ENCODE measurements at places on chromosomes 13 and 19. TPM values are rescaled to one million over a fixed set of nuclear protein-coding genes. Genes with fewer than 3 reads are reported as not detected.

DNA sequence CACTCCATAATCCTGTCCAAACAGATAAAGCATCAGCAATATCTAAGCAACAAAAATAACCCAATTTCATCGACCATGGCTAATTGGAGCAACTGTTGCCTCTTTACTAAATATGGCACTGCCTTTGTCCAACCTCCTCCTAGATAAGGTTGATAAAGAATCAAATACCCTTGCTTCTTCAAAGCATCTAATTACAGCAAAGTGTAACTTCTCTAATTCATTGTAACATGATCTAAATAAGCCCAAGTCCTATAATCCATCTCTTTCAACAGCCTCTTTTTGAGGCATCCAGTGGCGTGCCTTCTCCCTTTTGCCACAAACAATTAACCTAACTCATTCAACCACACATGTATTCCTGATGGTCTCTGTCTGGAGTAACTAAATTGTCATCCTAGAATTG is 81.7 kb upstream of the KLHL1 start:
- DNase-seq = no peak

- DNase-seq = no peak
Observed at GRCh38 chr13:19836472-19836871, 27.0 kb downstream of the ZMYM5 start.

DNA sequence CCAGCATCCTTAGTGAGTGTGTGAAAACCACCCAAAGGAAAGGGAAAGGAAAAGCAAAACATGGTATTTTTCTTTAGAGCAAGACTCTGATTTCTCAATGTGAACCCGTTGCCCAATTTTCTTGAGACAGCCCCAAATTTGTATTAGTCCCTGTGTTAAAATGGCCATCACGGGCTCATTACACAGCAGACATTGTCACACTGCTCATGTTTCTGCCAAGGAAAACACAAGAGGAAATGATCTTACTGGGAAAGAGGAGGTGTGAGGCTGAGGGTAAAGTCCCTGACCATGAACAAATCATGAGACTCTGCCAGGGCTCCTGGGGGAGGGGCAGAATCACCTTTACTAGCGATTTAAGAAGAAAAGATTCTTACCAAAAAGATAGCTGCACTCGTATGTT is 54.4 kb downstream of the FAM124A start:
- DNase-seq = no peak

- DNase-seq = no peak
Observed at GRCh38 chr19:52258426-52258825, 11.0 kb upstream of the ZNF766 start.

DNA sequence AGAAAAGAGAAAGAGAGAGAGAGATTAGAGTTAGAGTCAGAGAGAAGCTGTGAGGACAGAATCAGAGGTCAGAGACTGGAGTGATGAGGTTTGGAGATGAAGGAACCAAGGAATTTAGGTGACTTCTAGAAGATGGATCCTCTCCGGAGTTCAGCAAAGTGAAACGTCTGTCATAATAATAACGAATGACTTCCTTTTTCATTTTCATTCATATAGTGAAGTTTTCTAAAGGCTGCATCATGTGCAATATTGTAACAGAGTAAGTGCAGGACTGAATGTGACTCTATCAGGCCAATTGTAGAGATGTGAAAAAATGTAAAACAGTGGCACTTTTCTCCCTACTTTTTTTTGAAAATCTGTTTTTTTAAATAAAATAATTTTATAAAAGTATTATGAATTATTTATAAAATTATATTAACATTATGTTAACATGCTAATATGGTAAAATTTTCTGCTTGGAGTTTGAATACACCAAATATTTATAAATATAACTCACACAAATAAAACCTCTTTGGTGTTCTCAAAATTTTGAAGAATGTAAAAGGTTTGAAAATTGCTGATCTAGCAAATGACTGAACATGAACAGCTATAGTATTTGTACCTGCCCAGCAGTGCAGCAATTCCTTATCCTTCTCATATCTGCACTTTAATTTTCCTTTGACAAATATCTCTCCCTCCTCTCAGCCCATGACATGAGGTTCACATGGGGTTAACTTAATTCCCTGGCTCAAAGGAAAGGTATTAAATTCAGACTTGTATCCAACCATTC is 4.2 kb upstream of the TNFSF11 start:
- no peak for DNase-seq

- no peak for DNase-seq
Observed at GRCh38 chr19:17411801-17412200, 6.4 kb upstream of the BST2 start.

DNA sequence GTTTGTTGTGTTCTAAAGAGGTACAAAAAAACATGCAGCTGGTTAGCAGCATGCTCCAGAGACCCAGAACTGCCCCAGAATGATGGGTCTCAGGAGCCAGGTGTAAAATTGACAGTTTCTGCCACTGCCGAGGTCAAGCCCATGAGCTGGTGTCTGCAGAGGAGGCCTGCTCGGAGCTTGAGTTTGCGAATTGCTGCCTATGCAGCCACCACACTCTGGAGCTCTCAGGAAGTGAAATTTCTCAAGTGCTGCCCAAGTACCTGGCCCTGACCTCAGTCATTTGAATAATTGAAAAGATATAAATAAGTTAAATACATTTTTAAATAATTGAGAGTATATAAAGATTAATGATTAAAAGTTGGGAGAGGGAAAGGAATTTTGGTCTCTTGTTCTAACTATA is 66.4 kb downstream of the ZAR1L start:
- no peak for DNase-seq

GRCh38 chr13:49829715-49830114 is 37.2 kb upstream of the KPNA3 start:
- no peak for DNase-seq

DNA sequence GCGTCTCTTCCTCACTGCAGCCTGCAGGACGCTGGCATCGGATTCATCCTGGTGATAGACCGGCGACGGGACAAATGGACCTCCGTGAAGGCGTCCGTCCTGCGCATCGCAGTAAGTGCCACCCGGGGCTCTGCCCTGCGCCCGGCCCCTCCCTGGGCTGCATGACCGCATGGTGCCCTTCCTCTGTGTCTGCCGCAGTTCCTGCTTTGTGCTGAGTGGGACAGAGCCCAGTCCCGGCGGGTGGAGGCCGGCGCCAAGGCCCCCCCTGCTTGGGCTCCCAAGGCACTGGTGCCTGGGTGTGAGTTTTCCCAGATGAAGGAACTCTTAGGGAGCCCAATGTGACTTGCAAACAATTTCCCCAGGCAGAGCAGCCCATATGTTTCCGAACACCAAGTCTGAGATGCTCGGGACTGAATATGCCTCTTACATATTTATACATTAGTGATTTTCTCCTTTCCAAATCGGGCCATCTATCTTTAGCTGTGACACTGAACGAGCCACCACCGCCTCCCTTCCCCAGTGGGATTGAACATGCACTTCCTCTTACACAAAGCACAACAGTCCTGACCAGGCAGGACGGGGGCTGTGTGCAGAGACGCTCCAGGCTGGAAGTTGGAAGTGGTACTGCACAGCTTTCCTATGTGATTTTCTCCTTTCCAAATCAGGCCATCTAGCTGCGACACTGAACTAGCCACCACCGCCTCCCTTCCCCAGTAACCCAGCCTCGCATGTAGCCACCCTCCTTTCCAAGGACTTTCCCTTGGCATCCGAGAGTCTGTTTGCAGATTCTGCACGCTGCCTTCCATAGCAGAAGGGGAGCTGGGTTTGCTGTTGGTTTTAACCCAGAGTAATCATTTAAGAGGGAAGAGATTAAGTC is 60.1 kb upstream of the F7 start:
- no peak for DNase-seq

GRCh38 chr13:26299168-26299750 is 45.3 kb downstream of the CDK8 start:
- DNase-seq = no peak

- no peak for DNase-seq
Observed at GRCh38 chr13:51045451-51045850, 65.6 kb downstream of the C13orf42 start.

- no peak for DNase-seq
Observed at GRCh38 chr13:66543780-66544179, 686.4 kb downstream of the PCDH9 start.

DNA sequence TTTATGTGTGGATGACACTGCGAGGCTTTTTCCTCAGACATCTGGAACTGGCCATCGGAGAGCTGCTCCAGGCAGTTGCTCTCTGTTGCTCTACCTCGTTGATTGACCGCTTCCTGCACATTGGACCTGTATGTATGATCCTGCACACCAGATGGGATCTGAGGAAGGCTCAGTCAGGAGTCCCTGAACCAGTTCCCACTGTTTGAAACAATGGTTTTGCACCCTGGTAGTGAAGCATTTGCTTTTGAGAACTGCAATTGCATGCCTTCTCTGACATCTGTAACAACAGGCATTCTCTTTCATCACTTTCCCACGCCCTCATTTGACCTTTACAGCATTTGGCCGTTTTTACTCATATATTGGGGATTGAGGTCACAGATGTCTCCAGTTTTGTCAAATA is 61.1 kb upstream of the NPAS1 start:
- DNase-seq = no peak

GRCh38 chr13:36981156-36981743 is 17.9 kb downstream of the ALG5 start:
- peak; percentile 42 for DNase-seq

DNA sequence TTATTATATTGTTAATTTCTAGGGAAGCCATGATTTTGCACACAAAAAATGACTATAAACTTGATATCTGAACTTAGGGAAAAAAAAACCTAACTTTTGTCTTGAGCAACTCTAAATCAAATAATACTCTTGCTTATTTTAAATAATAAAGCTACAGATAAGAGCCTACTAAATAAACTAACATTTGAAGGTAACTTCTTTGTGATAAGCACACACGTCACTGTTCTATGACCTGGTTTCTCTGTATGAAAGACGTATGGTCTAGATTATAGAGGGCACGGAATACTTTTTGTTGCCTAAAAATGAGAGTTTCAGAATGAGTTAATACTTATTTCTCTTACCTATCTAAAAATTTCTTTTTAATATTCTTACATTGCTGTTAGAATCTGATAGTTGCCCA is 603.2 kb downstream of the DCT start:
- DNase-seq = no peak

DNA sequence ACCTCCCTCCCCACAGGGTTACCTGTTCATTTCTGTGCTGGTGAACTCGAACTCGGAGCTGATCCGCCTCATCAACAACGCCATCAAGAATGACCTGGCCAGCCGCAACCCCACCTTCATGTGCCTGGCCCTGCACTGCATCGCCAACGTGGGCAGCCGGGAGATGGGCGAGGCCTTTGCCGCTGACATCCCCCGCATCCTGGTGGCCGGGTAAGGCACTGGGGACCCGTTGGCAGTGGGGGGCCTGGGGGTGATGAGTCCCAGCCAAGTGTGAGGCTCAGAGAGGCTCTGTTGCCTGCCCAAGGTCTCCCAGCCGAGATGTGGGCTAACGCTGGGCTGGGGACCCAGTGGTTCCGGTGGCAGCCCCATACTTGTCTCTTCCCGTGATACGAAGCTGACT is 15.7 kb downstream of the AP2A1 start:
- DNase-seq = no peak

DNA sequence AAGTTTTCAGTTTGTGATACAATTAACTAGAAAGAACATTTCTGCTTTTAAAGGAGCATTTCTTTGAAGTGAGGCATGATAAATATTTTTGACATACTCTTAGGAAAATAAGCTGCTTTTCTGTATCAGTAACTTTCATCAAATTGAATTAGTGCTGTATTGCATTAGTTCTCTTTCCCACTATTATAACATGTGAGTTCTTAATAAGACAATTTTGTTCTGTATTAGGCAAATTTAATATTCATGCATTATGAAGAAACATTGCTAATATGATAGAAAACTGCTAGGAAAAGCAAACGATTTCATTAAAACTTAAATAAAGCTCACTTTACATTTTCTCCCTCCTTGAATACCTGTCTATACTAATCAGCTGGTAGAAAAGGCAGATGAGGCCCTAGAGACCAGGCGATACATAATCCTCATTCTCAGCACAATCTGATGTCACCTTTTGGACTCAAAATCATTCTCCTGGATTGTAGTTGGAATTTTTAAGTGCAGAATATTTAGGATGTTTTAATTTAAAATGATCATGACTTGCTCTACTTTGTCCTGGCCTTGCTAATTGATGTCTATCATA is 1636.8 kb downstream of the PCDH9 start:
- no peak for DNase-seq

DNA sequence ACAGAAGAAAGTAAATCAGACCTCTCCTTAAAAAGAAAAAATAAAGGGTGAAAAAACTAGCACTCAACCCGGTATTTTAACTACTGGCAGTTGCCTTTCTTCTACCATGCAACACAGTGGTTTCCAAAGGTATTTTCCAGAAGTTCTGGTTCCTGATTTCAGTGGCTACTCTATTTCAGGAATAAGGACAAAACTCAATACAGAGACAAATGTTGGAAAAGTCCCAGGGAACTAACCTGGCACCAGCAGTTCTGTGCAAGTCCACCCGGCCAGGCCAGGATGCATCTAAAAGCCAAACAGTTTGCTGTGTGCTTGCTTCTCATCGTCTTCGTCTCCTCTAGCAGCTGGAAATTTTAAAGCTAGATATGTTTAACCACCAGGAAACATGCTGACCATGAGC is 52.5 kb downstream of the FOXO1 start:
- DNase-seq = no peak

- DNase-seq = no peak
Observed at GRCh38 chr19:43895727-43896308, 39.3 kb downstream of the ZNF45 start.

DNA sequence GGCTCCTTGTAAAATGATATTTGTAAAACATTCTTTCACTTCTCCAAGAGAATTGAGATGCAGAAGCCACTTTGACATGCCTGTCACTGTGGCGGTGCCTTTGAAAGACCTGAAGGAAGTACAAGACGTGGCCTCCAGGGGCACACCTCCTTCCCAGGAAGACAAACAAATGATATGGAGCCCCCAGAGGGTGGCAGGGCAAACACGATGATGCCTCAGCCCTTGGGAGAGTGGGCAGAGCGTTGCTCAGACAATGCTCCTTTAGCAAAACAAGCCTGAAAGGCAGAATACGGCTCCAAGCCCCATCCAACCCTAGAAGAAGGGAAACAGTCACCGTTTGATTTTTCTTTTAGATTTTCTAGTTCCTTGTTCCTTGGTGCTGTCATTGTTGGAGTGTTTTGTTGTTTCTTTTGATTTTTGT is 9.2 kb upstream of the ATP12A start:
- DNase-seq = peak; percentile 48

SRRM5 gene
- polyA plus RNA-seq = 0.48 TPM

ZSCAN4 gene
- polyA plus RNA-seq = 0.24 TPM

FGF22 gene
- 0.83 TPM for polyA plus RNA-seq

TPP2 gene
- polyA plus RNA-seq = 59.3 TPM

WTIP gene
- polyA plus RNA-seq = 43.7 TPM

LRRC25 gene
- polyA plus RNA-seq = 0.98 TPM

MRI1 gene
- polyA plus RNA-seq = 30.1 TPM

PDE4C gene
- 0.77 TPM for polyA plus RNA-seq

VSTM1 gene
- 0.38 TPM for polyA plus RNA-seq

MBD3L2 gene
- not detected for polyA plus RNA-seq

APLP1 gene
- polyA plus RNA-seq = 26.6 TPM

CACNG7 gene
- 0.36 TPM for polyA plus RNA-seq

CEACAM6 gene
- polyA plus RNA-seq = 0.35 TPM

ZGLP1 gene
- polyA plus RNA-seq = 5.8 TPM

GPC5 gene
- polyA plus RNA-seq = 4.4 TPM

Data from renal pelvis (tissue), 12 donors.